Hypothalamus (tissue), 51 donors: ENCODE measurements at places on chromosomes 16 and 17.
A peak's percentile ranks its signal among the peaks of the same experiment; 100 is the strongest.

GRCh38 chr16:83205896-83206295 lies 579.1 kb downstream of the CDH13 start:
- no peak for DNase-seq

GRCh38 chr17:2656283-2656682 lies 55.3 kb downstream of the CLUH start:
- DNase-seq = no peak

DNA sequence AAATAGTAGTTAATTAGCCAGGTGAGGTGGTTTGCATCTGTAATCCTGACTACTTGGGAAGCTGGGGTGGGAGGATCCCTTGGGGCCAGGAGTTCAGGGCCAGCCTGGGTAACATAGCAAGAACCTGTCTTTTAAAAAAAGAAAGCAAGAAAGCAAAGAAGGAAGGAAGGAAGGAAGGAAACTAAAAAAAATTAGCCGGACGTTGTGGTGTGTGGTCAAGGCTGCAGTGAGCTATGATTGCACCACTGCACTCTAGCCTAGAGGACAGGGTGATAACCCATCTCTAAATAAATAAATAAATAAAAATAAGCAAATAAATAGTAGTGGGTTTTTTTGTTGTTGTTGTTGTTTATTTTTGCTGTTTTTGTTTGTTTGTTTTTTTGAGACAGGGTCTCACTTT lies 39.3 kb upstream of the MAP2K6 start:
- no peak for DNase-seq

DNA sequence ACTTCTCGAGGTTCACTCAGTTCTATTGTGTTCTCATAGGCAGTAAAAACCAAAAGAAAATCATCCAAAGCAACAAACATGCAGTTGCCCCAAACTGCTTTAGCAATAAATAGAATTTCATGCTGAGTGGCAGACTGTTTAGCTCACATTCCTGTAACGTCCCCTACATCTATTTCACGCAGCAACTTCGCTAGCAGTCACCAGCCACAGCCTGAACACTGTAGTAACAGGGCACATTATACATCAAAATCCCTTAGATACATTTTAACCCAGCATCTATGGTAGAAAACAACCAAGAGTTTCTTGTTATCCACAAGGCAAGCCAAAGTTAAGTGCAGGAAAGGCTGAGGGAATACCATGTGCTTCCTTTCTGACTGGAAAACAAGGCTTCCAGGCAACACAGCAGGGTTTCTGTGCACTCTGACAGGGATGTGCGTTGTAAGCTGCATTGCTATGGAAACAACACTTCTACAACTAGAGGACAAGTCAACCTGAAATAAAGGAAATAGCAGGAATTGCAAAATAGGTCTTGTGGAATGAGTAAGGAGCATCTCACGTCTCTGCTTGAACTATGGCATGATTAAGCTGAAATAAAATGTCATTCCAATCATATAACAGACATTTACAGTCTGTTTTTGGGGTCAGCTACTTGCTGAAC lies 55.4 kb downstream of the CFDP1 start:
- no peak for DNase-seq

DNA sequence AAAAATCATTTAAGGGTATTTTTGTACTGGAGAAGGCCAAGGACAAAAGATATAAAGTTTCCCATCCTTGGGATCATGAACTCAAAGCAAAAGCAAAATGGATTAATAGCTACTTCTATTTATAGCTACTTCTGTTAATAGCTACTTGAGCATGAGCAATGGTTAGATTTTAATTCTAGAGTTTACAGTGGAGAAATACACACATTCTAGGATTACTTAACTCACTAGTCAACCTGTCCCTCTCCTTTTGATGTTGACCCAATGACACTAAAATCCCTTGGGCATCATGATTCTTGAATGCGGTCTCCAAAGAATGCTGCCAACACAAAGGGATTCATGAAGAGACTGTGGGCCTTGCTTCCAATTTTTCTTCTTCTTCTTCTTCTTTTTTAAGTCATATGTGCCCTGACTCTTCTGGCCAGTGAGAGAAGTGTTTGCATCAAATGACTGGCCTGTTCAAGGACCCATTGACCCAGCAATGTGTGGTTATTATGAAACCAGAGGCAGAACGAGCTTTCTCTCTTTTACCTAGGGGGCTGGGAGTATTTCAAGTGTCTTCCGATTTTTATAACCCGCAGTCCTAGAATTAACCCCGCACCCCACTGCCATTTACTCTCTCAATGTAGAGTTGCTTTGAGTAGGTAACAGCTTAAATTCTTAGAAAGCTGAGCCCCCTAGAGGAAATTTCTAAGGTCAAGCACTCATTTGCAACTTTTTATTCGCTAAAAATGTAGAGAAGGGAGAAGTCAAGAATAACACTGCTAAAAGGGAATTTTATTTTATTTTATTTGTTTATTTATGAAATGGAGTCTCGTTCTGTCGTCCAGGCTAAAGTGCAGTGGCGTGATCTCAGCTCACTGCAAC lies 34.6 kb downstream of the OTOA start:
- DNase-seq = no peak

DNA sequence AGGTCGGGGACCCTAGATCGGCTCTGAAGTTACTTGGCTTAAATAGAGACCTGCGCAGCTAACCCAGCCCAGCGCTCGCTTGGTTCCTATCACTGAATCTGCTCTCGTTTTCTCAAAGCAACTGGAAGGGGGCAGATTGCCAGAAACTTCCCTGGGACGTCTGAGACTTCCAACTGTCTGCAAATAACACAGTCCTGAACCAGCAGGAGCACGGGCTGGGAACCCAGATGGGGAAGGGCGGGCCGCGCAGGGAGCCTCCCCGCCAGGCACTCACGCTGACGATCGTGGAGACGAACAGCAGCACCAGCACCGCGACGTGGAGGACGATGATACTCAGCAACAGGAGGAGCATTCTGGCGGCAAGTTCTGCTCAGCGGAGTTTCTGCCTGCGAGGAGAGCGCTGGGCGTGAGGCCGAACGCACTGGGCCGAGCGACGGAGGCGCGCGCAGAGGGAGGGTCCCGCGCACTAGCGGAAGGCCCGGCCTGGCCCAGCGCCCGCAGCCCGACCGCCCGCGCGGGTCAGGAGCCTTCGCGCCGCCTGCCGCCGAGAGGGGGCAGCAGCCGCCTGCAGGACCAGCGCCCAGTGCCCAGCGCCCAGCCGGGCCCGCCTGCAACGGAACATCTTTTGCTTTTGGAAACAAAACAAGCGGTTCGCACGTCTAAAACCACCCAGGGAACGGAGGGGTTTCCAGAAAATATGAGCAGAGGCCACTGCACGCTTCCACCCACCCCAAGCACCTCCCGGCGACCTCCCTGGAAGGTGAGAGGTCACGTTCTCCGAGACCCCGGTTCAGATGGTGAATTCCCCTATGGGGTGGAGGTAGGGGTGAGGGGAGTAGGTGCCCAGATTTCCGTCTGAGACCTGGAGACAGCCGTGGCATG lies 4.5 kb downstream of the PMP22 start:
- DNase-seq = peak; percentile 74
